ENCODE measurements at places on chromosomes 5 and 9. TPM values are rescaled to one million over a fixed set of nuclear protein-coding genes. Genes with fewer than 3 reads are reported as not detected.

DNA sequence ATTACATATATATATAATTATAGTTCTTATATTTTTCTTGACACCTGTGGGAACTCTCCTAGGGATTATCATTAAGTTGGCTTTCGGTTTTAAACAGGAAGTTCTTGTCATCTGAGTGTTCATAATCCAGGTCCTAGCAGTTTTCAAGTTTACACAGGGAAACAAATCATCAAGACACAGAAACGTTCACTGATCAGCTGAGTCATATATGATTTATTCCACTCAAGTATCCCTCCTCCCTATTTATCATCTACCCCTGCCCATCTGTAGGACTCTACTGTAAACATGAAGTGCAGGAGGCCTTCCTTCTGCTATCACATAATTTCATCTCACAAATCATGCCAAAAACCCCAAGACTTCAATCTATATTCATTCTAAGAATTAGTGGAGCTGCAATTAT is 6.3 kb downstream of the SLC25A51 start:
- peaks cover 61% of the 10 kb centered on the region for H3K36me3 ChIP-seq
- no peaks in the 10 kb centered on the region for H3K27me3 ChIP-seq
- H3K27ac ChIP-seq: no peak overlapping the region
- H3K4me3 ChIP-seq: no peak overlapping the region
- peaks cover 5% of the 10 kb centered on the region for H3K4me1 ChIP-seq

- peak; percentile 51 for DNase-seq
- no peaks in the 10 kb centered on the region for H3K36me3 ChIP-seq
- no peaks in the 10 kb centered on the region for H3K27me3 ChIP-seq
- H3K4me3 ChIP-seq: no peak overlapping the region
Observed at GRCh38 chr5:1564182-1564748, 40.5 kb upstream of the LPCAT1 start.

DNA sequence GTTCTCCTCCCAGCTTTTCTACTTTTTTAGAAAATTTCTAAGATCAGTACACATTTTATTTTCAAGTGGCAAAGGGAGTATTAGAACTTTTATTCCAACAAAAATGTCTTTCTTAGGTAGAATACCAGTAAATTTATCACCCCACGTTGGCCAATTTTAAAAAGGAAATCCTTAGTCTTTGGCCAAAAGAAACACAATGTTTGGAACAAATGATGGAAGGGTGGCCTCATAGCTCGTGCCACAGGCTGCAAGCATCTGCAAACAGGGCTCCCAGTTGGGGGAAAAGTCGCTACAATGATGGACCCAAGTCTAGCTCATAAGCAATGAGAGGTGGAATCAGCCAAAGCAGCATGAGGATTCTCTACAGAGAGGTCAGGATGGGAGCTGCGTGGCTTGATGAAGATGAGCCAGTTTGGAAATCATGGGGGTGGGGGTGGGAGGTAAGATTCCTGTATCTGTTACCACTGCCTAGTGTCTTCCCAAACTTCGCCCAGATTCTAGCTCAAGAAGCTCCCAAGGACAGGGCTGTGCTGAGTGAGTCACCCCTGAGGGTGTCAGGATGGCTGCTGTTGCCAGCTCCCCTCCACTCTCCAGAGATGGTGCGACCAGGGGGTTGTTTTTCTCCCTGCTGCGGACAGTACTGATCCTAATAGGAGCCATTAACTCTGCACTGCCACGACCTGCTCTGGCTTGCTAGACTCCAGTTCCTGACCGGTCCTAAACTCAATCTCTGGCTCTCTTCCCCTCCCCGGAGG is 75.6 kb downstream of the DCP2 start:
- peak; percentile 60 for DNase-seq
- H3K4me1 ChIP-seq: peaks cover 20% of the 10 kb centered on the region
- H3K4me3 ChIP-seq: no peak overlapping the region
- H3K36me3 ChIP-seq: no peaks in the 10 kb centered on the region
- H3K27ac ChIP-seq: no peak overlapping the region

DNA sequence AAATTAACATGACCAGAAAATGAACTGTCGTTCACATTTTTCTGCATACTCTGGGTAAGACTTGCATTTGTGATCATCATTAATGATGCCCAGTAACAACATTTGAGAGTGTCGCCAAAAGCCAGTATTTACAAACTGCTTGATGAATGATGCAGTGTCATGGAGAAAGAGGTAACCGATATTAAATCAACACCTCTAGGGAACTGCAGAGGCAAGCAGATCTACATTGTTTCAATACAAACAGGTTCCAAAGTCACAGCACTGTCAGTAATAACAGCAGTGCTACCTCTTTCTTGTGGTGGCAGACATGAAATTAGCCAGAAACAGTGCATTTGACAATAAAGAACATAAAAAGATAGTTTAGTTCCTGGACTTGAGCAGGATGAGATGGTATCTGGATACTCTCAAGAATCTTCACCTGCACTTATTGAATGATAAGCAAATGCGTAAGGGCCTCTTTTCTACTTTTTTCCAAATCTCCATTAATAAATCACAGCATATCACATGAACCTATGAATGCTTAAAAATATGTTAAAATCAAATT is 456.6 kb downstream of the ARHGEF28 start:
- H3K36me3 ChIP-seq: no peaks in the 10 kb centered on the region
- DNase-seq: no peak
- H3K4me3 ChIP-seq: no peak overlapping the region

DNA sequence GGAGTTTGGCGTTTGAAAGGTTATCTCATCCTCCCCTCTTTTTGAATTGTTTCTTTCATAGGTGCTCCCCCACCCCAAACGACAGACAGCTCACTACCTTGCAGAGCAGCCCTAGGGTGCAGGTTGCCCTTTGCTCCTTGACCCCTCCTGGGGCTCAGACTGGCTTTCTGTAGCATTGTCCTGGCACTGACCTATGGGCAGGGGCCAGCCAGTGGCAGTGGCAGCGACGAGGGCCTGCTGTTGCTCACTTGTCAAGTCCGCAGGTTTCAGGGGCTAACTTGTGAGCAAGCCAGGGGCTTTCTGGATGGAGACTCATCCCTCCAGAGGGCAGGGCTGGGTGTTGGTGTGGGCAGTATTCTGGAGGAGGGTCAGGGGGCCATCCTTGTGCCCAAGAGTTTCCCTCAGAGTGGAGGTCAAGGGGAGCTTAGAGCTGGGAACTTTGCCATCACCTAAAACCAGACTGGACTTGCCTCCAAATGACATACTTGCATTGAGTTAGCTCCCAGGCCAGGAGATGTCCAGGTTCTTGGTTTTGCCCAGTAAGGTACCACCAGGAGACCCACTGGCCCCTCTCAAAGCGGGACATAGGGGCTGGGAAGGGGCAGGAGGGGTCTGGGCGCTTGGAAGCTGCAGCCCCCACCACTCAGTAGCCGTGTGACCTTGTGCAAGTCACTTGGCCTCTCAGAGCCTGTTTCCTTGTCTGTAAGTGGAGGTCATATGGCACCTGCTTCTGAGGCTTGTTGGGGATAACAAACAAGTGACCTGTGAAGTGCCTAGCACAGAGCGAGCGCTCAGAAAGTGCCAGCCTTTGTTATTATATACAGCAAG is 53.5 kb upstream of the CDKN2AIPNL start:
- H3K36me3 ChIP-seq: no peaks in the 10 kb centered on the region
- H3K27me3 ChIP-seq: no peaks in the 10 kb centered on the region
- peak; percentile 30 for DNase-seq
- peak overlapping the region; percentile 97 for H3K27ac ChIP-seq
- no peak overlapping the region for H3K4me3 ChIP-seq

GRCh38 chr9:86940774-86941173 is 6.5 kb downstream of the GAS1 start:
- H3K4me1 ChIP-seq: peaks cover 14% of the 10 kb centered on the region
- H3K27ac ChIP-seq: no peak overlapping the region
- H3K36me3 ChIP-seq: no peaks in the 10 kb centered on the region
- no peaks in the 10 kb centered on the region for H3K27me3 ChIP-seq
- DNase-seq: no peak

DNA sequence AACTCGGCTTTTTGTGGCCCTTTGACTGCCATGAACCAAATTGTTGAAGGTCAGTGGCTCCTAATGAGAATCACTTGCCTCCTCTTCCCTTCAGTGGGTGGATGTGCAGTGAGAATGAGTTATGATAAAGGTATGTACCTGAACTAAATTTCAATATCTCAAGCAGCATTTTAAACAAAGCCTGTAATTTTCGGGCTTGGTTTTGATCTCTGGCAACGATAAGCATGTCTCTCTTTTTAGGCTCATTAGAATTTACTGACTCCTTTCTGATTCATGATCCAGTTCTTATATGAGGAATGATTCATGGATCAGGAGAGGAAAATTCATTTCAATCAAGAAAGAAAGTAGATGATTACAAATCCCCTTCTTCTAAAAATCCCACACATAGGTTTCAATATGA is 305.5 kb downstream of the ARRDC3 start:
- H3K4me3 ChIP-seq: no peak overlapping the region
- H3K4me1 ChIP-seq: peaks cover 32% of the 10 kb centered on the region
- no peaks in the 10 kb centered on the region for H3K36me3 ChIP-seq
- no peak overlapping the region for H3K27ac ChIP-seq

DNA sequence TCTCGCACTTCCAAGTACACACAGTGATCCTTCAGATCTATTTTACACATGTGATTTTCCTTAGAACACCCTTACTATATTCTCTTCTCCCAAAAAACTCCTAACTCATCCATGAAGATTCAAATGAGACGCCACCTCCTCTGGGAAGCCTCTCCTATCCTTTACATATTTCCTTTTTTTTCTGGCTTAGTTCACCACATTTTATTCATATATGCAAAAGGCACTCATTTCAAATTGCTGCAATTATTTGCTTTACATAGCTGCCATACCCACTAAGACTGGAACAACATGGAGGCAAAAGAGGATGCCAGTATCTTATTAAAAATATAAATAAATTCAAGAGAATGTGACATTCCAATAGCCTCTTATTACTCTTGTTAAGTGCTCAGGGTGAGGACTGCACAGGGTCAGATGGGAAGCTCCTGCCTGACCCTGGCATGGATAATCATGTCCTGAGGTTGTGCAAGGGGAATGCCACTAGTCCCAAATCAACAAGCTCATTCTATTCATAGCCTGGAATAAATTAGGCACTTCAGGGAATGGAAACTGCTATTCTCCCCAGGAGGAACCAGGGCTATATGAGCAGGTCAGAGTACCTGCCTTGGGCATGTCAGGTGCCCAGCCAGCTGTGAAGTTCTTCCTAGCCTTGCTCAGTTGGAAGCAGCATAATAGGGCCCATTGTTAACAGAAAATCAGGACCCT is 262.9 kb downstream of the FBXL17 start:
- DNase-seq: no peak
- H3K36me3 ChIP-seq: no peaks in the 10 kb centered on the region
- no peak overlapping the region for H3K4me3 ChIP-seq
- no peaks in the 10 kb centered on the region for H3K4me1 ChIP-seq
- H3K27ac ChIP-seq: no peak overlapping the region
- no peaks in the 10 kb centered on the region for H3K27me3 ChIP-seq

- H3K27ac ChIP-seq: no peak overlapping the region
- DNase-seq: no peak
- no peaks in the 10 kb centered on the region for H3K4me1 ChIP-seq
- no peak overlapping the region for H3K4me3 ChIP-seq
- H3K27me3 ChIP-seq: no peaks in the 10 kb centered on the region
Observed at GRCh38 chr5:111998871-111999270, 241.9 kb upstream of the NREP start.

GRCh38 chr5:111682121-111682520 is 74.9 kb downstream of the NREP start:
- H3K4me3 ChIP-seq: no peak overlapping the region
- no peaks in the 10 kb centered on the region for H3K27me3 ChIP-seq
- no peaks in the 10 kb centered on the region for H3K36me3 ChIP-seq
- H3K27ac ChIP-seq: no peak overlapping the region
- H3K4me1 ChIP-seq: peaks cover 17% of the 10 kb centered on the region

DNA sequence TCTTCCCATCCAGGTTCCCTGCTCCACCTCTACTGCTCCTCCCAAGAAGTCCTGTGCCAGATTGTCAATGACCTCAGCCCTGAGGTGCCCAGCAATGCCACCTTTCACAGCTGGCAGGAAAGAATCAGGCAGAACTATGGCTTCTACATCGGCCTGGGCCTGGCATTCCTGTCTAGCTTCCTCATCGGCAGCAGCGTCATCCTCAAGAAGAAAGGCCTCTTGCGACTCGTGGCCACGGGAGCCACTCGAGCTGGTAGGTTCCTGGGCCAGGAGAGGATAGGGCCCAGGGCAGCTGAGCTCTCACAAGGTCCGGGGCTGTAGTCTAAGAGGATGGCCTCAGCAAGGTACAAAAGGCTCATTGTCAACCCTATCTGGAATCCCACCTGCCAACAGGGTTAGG is 3.1 kb downstream of the NIPAL4 start:
- no peak overlapping the region for H3K4me3 ChIP-seq
- DNase-seq: no peak
- no peaks in the 10 kb centered on the region for H3K36me3 ChIP-seq
- H3K27me3 ChIP-seq: peaks cover 11% of the 10 kb centered on the region
- peaks cover 5% of the 10 kb centered on the region for H3K4me1 ChIP-seq

- H3K27me3 ChIP-seq: no peaks in the 10 kb centered on the region
- no peak for DNase-seq
- H3K36me3 ChIP-seq: no peaks in the 10 kb centered on the region
- no peak overlapping the region for H3K4me3 ChIP-seq
- no peaks in the 10 kb centered on the region for H3K4me1 ChIP-seq
- H3K27ac ChIP-seq: no peak overlapping the region
Observed at GRCh38 chr9:115556432-115556831, 438.5 kb upstream of the TNC start.

DNA sequence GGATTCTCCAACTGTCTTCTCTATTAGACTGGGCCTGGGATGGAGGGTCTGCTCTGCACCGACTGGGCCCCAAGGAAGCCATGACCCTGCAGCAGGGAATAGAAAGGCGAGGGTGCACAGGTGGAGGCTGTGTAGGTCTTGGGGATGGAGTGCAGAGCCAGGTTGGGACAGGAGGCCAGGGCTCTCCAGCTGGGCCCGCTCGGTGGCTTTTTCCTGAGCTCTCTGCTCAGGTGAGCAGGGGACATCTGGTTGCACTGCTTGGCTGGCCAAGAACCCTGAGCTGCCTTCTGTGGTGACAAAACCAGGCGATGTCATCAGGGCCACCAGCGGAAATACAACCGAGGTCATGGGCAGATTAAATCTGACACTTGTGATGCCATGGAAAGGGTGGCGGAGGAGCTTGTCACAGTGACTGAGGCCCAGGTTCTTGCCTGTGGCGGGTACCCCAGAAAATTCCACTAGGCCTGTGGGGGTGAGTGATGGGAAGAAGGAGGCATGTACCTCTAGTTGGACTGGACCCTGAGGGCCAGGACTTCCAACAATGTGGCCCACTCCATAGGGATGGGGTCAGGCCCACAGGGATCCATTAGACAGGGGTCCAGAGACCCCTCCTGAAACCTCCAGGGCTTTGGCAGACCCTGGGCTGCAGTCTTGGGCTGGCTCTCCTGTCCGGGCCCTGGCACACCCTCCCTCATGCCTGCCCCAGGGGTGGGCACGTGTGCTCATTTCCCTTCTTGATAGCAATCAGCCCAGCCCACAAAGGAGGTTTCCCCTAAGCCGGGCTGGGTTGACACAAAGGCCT is 4.4 kb upstream of the IL3 start:
- H3K4me3 ChIP-seq: no peak overlapping the region
- no peak overlapping the region for H3K27ac ChIP-seq
- H3K4me1 ChIP-seq: no peaks in the 10 kb centered on the region
- no peaks in the 10 kb centered on the region for H3K27me3 ChIP-seq
- DNase-seq: no peak

GRM6 gene
- total RNA-seq: not detected

SAPCD2 gene
- total RNA-seq: 0.79 TPM

CTNND2 gene
- 1.3 TPM for total RNA-seq

CCL28 gene
- total RNA-seq: 0.90 TPM

CARD9 gene
- total RNA-seq: 1.5 TPM

PAPPA gene
- 23.9 TPM for total RNA-seq

CHMP5 gene
- 60.3 TPM for total RNA-seq

Measured in adrenal gland (tissue), 19 donors.